ENCODE measurements at places on chromosomes 11 and 22. TPM values are rescaled to one million over a fixed set of nuclear protein-coding genes. Genes with fewer than 3 reads are reported as not detected.

DNA sequence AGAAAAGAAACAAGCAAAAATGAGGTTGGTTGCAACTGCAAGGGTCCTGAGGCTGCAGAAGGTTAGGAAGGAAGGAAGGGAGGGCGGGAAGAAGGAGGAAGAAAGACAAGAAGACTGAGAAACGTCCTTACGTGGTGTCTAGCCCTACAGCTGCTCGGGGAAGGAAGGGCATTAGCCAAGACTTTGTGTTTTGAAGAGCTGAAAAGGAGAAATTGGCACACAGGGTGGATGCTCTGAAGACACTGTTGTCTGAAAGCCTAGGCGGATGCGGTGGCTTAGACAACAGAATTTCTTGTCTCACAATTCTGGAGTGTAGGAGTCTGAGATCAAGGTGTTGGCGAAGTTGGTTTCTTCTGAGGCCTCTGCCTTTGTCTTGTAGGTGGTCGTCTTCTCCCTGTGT lies 60.7 kb downstream of the MCM5 start:
- no peak for DNase-seq

GRCh38 chr22:26385164-26385563 lies 43.9 kb upstream of the ASPHD2 start:
- DNase-seq = no peak

DNA sequence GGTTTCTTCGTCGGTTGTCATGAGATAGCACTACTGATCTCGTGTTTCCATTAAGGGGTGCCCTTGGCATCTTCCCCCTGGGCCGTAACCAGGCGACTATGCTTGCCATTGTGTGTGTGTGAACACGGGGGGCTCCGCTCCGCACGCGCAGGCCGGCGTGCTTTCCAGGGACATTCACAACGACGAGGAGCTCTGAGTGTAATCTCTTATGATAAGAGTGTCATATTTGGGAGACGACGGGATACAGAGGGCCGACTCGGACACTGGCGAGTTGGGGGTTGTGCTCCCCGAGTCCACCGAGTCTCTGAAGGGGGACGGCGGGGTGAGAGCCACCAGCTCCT lies 170.9 kb upstream of the CTSC start:
- peak; percentile 43 for DNase-seq

GRCh38 chr11:74397501-74398243 lies 561 bp downstream of the PGM2L1 start:
- DNase-seq = peak; percentile 45

DNA sequence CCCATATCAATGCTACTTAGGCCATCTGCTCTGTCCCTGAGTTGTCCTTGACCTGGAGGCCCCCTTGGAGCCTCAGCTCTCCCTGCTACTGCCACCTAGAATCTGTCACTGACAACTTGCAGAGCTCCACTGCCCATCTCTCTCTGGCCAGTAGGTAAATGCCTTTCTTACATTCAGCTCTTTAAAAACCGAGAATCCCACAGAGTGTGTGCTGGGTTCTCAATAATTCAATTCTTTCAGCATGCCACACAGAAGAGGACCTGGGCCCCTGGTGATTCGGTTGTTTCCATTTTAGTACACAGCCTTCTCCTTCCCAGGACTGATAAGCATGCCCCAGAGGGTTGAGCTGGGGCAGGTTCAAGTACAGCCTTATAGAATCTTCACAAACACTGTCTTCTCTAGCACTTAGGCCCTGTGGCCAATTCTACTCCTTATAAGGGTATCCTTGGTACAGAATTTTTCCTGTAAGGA lies 22.0 kb upstream of the IPO7 start:
- peak; percentile 47 for DNase-seq

GRCh38 chr22:24772493-24773220 lies 1.9 kb downstream of the PIWIL3 start:
- peak; percentile 79 for DNase-seq

- no peak for DNase-seq
These were observed 18.9 kb upstream of the GAL start for GRCh38 chr11:68665436-68665835.

GRCh38 chr11:129803533-129803932 lies 12.1 kb upstream of the TMEM45B start:
- DNase-seq = no peak

DNA sequence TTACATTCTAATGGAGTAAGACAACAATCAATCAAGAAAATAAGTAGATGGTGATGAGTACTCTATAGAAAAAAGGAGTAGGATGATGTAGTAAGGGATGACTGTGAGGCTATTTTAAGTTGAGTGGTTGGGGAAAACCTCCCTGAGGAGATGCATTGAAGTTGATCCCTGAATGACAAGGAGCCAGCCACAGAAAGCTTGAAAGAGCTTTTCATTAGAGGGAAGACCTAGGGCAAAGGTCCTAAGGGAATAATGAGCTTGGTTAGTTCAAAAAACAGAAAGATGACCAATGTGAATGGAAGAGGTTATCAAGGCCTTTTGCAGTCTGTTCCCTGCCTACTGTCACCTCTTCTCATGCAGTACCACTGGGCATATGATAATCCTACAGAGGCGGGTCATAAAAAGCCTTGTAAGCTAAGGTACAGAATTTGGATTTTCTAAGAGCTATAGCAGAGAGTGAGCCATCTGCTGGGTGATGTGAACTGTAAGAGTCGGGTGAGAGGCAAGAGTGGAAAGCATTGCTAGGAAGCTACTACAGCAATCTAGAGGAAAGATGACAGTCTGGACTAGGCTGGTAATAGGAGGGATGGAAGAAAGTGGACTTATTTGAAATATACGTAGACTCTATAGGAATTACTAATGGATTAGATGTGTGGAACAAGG lies 3.1 kb downstream of the PPP2R1B start:
- no peak for DNase-seq

DNA sequence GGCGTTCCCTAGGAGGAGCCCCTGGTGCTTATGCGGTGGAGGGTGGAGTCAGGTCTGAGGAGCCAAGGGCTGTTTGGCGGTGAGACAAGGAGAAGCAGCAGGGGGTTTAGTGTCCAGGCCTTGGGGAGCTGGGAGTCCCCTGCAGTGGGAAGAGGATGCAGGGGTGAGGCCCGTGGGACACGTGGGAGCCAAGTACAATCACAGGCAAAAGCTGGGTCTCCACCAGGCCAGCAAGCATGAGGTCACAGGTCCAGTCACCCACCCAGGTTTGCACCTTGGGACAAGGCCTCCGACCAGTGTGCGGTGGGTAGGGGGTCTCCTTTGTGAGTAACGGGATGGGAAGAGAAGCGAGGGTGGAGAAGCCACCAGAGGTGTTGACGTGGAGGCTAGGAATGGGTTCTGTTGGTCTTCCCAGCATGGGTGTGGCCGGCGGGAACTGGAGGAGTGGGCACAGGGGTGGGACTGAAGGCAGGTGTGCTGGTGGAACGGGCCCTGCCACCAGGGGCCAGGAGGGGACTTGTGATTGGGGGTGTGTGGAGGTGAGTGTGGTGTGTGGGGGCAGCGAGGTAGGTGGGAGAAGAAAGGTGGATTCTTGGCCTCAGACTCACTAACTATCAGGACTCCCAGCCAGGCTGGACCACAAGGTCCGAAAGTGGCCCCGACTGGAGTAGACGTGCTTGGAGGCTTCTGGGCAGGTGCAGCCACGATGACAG lies 953.6 kb downstream of the TBC1D22A start:
- no peak for DNase-seq

GRCh38 chr11:32529994-32530588 lies 53.5 kb upstream of the EIF3M start:
- DNase-seq = no peak

DNA sequence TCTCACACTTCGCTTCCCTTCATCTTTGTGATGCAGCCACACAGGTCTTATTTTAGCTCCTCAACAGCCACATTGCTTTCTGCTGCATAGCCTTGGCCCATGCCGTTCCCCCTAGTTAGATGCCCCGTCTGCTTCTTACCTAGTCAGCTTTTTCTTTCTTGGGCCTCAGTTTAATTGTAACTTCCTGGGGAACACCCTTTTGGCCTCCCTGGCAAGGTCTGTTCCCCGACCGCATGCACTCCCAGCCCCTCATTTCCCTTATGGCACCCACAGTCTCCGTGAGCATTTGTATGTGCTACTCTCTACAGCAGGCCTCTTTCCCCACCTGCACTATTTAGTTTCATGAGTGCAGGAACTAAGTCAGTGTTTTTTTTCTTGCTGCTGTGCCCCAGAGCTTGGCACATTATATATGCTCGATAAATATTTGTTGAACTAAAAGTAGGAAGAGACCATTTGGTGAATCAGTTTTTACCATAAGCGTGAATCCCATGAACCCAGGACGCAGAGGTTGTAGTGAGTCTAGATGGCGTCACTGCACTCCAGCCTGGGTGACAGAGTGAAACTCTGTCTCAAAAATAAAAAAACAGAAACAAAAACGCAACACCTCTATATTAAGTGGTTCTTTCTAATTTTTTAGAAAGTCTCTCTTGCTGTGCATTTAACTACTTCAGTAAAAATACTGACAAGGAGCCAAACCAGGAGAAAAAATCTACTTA lies 38.5 kb downstream of the TNRC6B start:
- peak; percentile 28 for DNase-seq

DNA sequence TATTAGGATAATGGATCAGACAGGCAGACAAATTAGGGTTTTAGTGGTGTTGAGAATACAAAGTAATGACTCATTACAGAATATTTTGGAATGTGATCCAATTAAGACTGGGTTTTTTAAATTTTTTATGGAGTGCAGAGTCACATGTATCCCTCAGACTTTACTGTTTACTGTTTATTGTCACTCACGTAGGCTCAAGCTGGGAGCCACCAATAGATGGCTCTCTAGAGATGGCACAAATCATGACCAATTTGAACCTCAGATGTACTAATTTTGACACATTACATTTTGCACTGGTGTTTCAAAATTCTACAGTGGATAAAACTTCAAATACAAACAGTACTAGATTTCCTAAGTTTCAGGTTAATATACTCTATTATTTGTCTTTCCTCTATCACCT lies 53.6 kb upstream of the ANO3 start:
- DNase-seq = no peak

The C22orf31 gene
- total RNA-seq = not detected

The IFITM1 gene
- total RNA-seq = 500 TPM

The OR51B5 gene
- total RNA-seq = not detected

The OR6Q1 gene
- total RNA-seq = not detected

The IL17REL gene
- 0.11 TPM for total RNA-seq

The ANKRD42 gene
- 4.9 TPM for total RNA-seq

The HORMAD2 gene
- total RNA-seq = not detected

The NTM gene
- 13.8 TPM for total RNA-seq

The MYRF gene
- 12.9 TPM for total RNA-seq

The GRM5 gene
- total RNA-seq = not detected

Measured in H9 (cell line).